NCI-H187 treated with DMSO at 0.1 percent for 48 hours (cell line): ENCODE measurements at places on chromosomes 2 and 18.

- DNase-seq: no peak
Measured at GRCh38 chr2:169782513-169782912, 16.2 kb upstream of the SSB start.

DNA sequence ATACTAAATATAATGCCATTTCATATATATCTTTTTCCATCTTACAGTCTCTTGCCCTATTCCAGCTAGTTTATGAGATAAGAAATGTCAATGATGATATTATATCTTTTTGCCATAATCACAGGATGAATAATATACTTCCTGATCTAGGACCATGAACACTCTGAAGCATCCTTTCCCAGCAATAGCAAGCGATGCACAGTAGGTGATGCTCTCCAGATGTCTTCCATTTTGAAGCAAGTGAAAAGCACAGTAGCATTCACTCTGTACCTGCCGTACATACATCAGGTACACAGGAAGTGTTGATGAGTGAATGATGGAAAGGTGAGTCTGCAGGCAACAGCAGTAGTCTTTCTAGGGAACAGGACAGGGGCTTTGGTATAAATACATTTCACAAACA lies 8.6 kb upstream of the SULT1C4 start:
- no peak for DNase-seq

DNA sequence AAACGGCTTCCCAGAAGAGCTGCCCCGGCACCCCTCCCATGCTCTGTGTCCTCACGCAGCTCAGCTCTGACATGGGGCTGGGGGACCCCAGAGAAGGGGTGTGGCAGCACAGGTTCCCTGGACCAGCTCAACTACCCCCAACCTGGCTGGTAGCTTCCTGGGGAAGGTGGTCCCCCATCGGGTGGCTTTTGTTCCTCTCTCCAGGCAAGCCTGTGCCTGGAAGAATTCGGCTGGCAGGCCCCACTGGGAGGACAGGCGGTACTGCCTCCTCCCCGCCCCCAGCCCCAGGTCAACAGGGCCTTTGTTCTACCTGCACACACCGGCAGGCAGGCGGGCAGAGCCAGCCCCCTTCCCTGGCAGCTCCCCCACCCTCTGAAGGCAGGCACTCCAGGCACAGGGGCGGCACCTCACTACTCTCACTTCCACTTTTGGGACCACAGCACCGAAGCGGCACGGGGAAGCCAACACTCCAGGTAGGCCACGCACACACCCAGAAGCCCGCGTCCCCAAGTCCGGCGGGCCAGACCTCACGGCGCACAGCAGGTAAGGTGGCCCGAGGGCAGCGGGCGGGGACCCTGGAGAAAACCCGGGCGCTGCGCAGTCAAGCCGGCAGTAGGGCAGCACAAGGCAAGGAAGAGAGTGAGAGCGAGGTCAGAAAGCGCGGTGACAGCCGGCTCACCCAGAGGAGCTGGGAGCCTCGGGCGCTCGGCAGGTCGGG lies 1.3 kb downstream of the HS6ST1 start:
- no peak for DNase-seq

GRCh38 chr18:63604791-63605567 lies 17.8 kb downstream of the SERPINB13 start:
- DNase-seq: no peak

DNA sequence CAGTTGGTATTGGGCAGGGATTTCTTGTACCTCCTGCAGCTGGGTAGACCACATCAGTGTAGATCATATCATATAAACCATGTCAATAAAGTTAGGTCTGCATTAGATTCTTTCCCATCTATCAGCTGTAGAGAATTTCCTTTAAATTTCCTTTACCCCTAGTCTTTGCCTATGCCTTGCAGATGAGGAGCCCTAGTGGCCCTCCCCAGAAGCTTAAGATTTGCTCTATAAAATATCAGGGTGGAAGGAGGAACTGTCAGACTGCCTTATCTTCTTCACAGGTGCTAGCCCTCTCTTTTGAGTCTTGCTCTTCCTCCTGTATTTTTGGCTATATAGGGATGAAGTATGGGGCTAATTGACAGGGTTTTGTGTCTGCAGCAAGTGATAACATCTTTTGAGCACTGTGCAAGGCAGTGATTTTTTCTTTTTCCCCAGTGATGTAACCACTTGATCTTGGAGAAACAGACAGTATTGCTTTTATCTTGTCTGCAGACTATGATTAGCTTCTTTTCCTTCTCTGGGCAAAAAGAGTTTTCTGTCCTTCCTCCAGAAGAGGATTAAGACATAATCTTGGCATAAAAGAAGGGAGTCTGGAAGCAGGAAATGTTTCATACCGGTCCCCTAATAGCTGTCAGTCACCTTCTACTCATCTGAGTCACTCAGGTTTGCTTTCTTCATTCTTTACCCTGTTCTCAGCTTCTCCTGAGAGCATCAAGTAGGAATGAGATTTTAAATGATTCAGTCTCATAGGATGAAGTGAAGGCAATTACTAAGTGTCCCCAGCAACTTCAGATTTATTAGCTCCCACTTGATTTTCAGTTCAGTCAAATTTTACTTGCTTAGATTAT lies 286.4 kb downstream of the CDH19 start:
- DNase-seq: no peak
